GM23338 (cell line): ENCODE measurements at places on chromosomes 3 and 15. TPM values are rescaled to one million over a fixed set of nuclear protein-coding genes. Genes with fewer than 3 reads are reported as not detected.
A peak's percentile ranks its signal among the peaks of the same experiment; 100 is the strongest.

HTR3E gene
- total RNA-seq: not detected in 2 replicates

CAPN3 gene
- total RNA-seq: 1.1 and 2.1 TPM in 2 replicates

- H3K36me3 ChIP-seq: no peaks in the 10 kb centered on the region
- no peaks in the 10 kb centered on the region for H3K27me3 ChIP-seq
- no peak overlapping the region for H3K4me3 ChIP-seq
- DNase-seq: no peak
Measured at GRCh38 chr3:172148241-172148640, 108.9 kb downstream of the FNDC3B start.

NDUFB5 gene
- 65.4 and 74.9 TPM in 2 replicates for total RNA-seq

DNA sequence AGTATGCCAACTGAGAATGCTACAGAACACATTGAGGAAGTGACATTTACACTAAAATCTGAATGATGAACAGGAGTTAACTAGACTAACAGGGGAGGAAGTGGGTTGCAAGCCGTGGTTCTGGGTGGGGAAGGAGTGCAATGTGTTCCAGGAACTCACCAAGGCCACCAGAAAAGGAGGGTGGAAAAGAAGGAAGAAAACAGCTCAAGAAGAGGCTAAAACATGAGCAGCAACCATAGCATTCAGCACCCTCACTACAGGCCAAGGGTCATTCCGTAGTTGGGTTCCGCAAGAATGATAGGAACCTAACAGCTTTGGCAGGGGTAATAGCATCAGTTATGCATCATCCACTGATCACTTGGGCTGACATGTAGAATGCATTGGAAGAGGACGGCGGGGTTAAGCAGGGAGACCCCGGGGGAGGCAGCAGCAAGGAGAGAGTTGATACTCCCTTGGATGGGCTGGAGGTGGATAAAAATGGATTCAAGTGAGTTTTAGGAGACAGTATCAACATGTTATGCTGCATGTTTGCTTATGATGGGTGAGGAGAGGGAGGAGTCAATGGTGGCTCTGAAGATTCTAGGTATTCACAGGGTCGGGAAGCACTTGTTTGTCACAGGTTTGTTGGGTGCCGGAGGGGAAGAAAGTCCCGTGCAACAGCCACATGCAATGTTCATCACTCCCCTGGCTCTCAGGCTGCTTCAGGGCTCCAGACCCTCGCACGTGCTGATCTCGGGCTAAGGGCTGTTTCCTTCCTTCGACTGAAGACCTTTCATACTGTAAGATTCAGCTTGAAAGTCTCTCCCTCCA lies 53.2 kb downstream of the LIPC start:
- H3K4me1 ChIP-seq: no peaks in the 10 kb centered on the region
- H3K36me3 ChIP-seq: no peaks in the 10 kb centered on the region
- no peak overlapping the region for H3K27ac ChIP-seq
- no peaks in the 10 kb centered on the region for H3K27me3 ChIP-seq
- no peak overlapping the region for H3K4me3 ChIP-seq

DNA sequence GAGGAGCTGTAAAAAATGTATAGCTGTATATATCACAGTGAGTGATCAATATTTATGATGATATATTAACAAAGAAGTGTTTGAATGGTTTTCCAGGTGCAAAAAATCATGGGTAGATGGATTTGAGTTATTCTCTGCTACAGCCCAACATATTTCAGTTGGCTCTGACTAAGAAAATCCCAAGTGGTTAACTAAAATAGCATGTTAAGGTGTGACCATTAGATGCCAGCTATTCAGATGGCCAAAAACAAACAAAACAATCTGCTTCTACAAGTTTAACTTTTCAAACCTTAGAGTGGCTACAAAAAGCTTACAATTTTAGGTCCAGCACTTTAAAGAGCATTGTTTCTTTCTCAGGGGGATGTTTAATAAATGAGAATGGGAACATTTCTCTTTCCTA lies 67.5 kb downstream of the SEMA6D start:
- H3K4me1 ChIP-seq: 0 out of 2 replicates have a peak, but pooled peaks cover 6% of the 10 kb centered on the region
- no peaks in the 10 kb centered on the region for H3K27me3 ChIP-seq
- no peak overlapping the region for H3K4me3 ChIP-seq
- no peaks in the 10 kb centered on the region for H3K36me3 ChIP-seq

DNA sequence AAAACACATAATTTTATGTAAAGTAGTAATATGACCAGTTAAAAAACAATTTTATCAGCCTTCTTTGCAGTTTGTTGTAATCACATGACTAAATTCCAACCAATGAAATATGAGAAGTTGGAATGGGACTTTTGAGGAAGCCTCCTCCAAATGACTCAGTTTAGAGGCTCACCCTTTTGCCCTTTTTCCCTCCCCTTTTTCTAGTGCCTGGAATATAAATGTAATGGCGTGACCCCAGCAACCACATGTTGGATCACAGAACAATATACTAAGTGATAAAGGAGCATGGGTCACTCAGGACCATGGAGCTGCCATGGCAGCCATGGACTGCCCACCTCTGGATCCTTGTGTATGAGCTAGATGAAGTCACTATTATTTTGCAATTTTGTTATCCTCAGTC lies 48.8 kb upstream of the HEG1 start:
- no peaks in the 10 kb centered on the region for H3K36me3 ChIP-seq
- H3K4me3 ChIP-seq: no peak overlapping the region
- no peak overlapping the region for H3K27ac ChIP-seq
- peaks cover 8% of the 10 kb centered on the region for H3K4me1 ChIP-seq
- no peak for DNase-seq
- no peaks in the 10 kb centered on the region for H3K27me3 ChIP-seq

DNA sequence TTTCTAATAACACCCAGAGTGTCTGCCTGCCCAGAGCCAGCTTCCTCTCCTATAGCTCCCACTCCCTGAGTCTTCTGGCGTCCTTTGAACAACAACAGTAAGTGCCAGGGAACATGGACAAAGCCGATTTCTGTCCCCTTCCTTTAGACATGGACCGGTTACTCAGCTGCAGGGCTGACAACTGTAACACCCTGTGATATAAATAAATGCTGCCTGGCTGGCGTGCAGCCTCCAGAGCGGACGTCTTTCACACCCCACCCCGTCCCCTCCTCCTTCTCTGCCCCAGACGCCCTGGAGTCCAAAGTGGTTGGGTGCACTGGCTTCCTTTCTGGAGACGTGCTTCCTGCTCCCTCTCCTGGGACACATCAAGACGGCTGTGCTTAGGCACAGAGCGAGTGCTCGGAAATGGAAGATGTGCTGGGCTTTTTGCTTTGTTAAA lies 281.9 kb upstream of the LRRFIP2 start:
- H3K36me3 ChIP-seq: no peaks in the 10 kb centered on the region
- H3K27me3 ChIP-seq: peaks cover 25% of the 10 kb centered on the region
- no peak overlapping the region for H3K4me3 ChIP-seq
- H3K27ac ChIP-seq: no peak overlapping the region
- DNase-seq: peak; percentile 26
